ENCODE measurements at places on chromosomes 5 and 9.
A peak's percentile ranks its signal among the peaks of the same experiment; 100 is the strongest.

DNA sequence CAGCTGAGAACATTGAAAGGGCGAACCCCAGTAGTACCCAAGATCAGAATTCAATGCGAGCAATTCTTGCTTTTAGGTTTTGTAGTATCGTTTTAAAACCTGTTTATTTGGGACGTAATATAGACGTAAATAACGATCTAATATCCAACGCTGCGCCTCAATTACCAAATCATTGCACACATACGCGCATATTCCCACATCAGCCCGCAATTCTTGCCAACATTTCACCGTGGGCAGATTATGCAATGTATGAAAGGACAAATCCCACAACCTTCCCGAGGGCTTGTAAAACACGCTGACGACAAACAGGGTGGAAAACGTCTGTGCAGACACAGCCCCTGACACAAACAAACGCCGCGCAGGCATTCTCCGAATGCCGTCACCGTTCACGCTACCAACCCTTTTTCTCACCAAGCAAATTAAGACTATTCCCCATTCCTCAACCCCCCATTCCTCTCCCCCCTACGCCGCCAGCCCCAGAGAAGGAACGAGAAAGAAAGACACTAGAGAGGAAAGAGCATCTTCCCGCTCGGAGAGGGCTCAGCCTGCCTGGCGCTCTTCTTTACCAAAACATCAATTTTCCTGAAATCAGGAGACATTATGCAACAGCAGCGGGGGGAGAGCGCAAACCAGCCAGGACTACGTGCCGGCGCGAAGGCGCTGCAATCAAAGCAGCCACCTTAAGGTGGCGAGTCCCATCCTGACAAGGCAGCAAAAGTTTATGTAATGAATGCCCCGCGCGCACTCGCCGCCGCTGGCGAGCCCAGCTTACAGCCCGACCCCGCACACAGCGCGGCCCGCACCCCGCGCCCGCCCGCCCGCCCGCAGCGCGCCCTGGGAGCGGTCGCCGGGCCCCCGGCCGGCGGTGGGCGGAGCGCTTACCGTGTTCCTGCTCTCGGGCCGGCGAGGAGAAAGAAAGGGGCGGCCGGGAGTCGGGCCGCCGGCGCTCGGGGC lies 597 bp downstream of the NFIL3 start:
- DNase-seq: no peak

GRCh38 chr9:70259512-70259802 lies 679 bp downstream of the SMC5 start:
- no peak for DNase-seq

DNA sequence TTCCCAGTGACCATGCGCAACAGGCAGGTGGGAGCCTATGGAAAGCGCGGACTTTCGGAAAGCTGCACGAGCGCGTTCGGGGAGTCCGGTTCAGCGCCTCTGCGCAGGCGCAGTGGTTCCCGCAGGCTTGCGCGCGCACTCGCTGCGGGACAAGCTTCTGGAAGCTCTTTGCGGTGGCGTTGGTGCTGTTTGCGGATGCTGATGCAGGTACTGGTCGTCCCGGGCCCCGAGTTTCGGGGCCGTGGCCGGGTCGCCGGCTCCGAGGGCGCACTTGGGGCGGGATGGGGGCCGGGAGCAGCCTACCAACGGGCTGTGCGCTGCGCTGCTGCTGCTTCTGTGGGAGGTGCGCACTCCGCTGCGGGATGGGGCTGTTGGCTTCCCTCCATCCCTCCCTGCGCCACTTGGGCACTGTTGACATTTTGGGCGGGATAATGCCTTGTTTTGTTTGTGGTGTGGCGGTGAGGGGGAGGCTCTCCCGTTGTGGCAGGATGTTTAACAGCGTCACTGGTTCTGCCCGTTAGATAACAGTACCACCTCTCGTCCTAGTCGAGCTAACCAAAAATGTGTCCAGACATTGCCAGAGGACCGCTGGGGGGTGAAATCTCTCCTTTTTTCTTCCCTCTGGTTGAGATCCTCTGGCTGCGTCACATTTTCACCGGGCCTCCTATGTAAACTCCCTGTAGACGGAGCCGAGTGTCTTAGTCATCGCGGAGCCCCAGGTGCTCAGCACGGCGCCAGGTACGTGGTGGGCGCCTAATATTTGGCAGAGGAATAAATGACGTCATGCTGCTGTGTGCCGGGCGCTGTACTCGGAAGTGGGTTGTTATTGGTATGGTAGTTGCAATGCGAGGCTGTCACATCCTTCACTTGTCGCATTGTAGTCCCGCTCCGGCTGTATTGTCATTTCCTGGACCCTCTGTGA lies at the start of gene ZNF483:
Gene ZNF483 (plus strand): TSS at position 124 of the 922 bp plus-strand sequence. CDS start 2,217 bp downstream, outside the sequence.
- peak; percentile 81 for DNase-seq

DNA sequence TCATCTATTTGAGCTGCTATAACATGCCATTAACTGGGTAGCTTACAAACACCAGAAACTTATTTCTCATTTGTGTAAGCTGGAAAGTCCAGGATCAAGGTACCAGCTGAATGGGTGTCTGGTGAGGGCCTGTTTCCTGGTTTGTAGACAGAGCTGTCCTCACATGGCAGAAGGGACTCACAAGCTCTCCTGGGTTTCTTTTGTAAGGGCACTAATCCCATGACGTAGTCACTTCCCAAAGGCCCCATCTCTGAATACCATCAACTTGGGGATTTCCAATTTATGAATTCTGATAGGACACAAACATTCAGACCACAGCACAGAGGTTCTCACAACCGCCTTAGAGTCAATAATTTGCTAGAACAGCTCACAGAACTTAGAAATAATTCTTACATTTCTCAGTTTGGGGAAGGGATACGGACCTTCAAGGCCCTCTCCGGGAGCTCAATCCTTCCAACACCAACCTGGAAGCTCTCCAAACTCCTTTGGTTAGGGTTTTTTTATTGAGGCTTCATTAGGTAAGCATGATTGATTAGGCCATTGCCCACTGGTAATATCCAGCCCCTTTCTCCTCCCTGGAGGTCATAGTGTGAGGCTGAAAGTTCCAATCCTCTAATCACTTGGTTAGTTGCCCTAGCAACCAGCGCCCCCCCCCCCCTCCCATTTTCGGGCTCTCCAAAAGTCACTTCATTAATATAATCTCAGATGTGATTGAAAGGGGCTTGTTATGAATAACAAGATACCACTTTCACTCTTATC lies 7.6 kb upstream of the DNAJA1 start:
- DNase-seq: no peak

DNA sequence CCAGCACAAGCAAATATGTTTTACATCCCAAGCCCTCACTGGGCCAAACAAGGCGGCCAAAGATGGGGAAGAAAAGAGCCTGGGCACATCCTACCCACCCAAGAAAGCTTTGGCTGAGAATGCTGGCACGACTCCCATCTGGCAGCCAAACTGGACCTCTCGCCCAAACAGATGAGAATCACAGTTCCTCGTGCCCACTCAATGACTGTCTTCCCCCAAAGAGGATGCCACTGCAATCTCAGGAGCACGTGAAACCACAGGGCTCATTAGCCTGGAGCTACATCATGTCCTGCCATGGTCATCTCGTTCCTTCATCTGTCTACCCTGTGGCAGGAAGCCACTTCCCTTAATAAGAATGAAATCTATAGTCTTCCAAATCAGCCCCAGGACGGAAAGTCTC lies 536.8 kb downstream of the BNC2 start:
- no peak for DNase-seq

GRCh38 chr9:134374301-134375010 lies 48.2 kb downstream of the RXRA start:
- peak; percentile 46 for DNase-seq
